Esophagus squamous epithelium (tissue), 5 donors: ENCODE measurements at places on chromosomes 1 and 21.

DNA sequence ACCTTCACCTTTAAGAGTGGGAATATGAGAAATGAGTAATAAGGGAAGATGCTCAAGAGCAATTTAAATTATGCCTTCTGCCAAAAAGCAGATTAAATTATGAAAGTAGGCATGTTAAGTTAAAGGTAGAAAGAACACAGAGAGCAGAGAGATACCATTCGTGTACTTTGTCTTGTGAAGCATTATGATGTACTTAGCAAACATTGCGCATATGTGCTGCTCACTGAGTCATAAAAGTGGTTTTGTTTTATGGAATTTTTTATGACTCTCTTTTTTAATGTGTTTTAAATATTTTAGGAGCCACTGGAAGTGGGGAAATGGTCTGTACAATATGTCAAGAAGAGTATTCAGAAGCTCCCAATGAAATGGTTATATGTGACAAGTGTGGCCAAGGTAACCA is 35.3 kb downstream of the MTF2 start:
- no peak for DNase-seq

DNA sequence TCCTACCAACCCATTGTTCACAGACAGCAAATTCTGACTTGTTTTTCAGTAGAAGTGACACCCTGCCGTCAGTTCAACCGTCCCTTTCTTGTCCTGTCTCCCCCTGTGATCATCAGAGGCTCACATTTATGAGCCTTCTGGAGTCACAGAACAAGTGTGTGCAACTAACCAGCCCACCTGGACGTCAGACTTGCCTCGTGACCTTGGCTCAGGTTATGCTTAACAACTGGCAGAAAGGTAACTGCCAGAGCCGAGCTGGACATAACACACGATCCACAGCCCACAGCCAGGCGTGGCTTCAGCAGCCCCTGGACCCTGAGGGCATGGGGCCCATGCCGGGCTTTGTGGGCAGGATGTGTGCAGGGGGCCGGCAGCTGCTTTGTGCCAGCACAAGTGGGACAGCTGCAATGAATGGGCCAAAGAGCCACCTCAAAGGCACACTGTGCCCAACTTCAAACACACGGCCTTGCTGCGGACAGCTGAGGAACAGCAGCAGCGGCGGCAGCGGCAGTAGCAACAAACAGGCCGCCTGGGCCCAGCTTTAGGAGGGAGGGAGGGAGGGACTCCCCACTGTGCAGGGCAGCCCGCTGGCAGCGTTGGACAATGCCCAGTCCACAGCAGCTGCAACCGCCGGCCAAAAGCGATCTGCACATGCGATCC is 103.9 kb downstream of the ZBTB18 start:
- DNase-seq, result no peak

DNA sequence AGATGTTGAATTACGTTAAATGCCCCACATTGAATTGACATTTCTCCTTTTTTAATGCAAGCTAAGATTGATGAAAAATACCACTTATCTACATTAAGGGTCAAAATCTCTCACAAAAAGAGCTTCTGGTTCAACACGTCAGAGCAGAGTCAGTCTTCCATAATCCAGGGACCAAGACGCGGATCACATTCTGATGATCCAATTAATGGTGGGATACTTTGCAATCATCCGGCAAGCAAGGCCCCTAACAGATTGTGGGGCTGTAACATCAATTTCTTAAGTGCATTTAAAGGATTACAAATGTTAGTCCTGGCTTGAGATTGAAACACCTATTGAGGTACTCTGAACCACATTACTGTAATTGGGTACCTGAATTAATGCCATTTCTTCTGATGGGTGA is 120.2 kb upstream of the ESRRG start:
- no peak for DNase-seq

- no peak for DNase-seq
Observed at GRCh38 chr1:10160907-10161490, 49.4 kb upstream of the KIF1B start.

- DNase-seq, result no peak
Observed at GRCh38 chr1:7383671-7384520, 387.2 kb upstream of the VAMP3 start.

DNA sequence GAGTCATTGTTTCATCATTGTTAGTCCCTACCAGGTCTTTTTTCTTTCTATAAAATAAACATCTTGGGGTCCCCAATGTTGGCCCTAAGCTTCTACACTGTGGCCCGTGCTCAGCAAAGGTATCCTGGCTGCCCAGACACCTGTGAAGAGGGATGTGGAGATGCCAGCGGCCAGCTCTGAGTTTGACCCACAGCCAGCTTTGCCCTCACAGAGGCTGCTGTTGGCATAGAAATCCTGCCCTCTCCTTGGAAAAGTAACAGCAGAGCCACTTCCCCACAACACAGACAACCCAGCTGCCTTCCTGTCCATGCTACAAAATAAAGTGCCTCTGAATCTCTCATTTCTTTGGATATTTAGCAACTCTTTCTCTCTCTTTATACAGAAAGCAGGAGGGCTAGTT is 6.0 kb downstream of the TRIM62 start:
- DNase-seq, result no peak

DNA sequence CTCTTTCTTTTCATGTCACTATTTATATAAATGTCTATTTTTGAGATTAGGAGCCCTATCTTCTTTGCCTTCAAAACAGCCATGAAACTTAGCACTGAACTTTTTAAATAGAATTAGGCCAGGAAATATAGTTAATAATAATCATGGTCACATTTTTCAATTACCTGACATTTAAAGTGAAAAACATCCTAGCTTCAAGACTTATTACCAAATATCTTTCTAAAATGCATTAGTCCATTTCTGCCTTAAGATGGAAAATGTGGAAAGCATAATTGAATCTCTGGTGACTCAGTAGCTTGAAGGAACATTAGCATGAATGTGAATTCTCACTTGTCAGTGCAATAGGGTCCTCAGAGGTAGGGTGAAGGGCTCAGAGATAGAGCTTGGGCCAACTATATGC is 18.7 kb upstream of the RGS4 start:
- no peak for DNase-seq

GRCh38 chr21:27975514-27975913 is 1008.6 kb upstream of the ADAMTS5 start:
- no peak for DNase-seq

- no peak for DNase-seq
Observed at GRCh38 chr21:35491920-35492678, 443.0 kb upstream of the RUNX1 start.

DNA sequence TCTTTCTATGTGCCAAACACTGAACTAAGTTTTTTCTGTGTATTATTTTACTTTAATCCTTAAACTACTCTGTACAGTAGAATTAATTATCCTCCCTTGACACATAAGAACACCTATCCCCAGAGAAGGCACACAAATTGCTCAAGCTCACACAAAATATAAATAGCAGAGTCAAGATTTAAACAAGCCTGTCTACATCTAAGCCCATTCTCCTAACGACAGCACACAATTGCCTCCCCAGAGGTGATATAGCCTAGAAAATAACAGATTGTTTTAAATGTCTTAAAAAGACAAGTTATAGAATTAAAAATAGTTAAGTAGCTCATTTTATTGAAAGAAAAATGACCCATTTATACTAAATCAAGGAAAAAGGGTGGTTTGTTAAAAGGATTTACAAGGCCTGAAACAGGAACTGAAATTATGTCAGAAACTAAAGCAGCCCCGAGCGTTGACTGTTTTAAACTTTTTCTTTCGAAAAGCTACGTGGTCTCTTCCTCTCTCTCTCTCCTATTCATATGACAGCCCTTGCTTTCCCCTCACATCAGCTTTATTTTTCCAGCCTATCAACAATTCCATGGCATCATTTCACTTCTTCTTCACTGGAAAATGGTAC is 30.5 kb downstream of the TNFSF18 start:
- no peak for DNase-seq

DNA sequence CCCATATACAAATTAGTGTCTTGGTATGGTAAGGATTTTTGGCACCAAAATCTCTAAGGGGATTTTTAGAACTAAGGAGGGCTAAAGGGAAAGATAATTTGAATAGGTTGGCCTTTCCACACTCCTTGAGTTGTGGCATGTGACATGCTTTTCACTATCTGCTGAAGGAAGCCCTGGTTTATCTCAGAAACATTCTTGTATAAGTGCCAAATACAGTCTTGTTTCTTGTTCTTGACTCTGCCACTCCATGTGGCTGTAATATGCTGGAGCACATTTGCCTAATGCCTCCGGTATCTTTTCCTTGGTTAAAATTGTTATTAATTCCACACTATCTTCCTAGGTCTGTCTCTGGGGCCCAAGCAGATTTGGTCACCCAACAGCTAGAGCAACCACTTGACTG is 457.0 kb downstream of the USP25 start:
- DNase-seq, result no peak

- DNase-seq, result no peak
Observed at GRCh38 chr1:152884966-152885624, 7.0 kb downstream of the SMCP start.

DNA sequence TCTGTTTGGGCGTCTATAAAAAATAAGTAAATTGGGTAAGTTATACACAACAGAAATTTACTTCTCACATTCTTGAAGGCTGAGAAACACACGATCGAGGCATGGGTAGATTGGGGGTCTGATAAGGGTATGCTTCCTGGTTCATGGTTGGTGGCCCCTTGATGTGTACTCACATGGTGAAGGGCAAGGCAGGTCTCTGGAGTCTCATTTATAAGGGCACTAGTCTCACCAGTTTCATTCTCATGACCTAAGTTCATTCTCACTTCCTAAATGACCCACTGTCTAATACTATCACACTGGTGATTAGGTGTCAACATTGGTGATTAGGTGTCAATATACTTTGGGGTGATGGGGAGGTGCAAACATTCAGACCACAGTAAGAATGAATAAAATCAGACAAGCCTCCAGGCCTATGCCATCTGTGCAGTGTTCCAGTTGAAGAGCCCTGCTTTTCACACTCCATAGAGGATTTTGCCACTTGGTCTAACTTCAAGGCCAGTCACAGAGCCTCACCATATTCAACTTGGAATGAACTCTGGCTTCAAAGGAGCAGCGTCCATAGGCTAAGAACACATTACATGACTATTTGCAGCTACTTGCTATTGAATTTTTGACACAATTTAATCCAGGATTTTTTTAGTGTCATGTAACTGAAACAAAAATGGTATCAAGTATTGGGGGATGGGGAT is 2.5 kb upstream of the GBP4 start:
- DNase-seq, result no peak

DNA sequence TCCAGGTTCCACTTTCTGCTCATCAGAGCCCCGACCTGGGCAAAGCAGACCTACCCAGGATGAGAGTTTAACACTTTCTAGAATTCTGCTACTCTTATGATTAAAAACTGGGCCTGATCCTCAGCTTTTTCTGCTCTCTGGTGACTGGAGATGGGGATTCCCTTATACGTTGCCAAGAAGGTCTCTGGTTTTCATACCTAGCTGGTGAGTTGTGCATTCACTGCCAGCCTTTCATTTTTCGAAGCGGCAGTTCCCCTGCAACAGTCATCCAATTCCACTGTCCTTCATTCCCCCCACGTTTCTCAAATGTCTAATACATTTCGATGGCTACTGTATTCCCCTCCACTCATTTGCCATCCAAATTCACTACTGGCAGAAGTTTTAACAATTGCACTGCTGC is 135.3 kb downstream of the ADSS2 start:
- no peak for DNase-seq

DNA sequence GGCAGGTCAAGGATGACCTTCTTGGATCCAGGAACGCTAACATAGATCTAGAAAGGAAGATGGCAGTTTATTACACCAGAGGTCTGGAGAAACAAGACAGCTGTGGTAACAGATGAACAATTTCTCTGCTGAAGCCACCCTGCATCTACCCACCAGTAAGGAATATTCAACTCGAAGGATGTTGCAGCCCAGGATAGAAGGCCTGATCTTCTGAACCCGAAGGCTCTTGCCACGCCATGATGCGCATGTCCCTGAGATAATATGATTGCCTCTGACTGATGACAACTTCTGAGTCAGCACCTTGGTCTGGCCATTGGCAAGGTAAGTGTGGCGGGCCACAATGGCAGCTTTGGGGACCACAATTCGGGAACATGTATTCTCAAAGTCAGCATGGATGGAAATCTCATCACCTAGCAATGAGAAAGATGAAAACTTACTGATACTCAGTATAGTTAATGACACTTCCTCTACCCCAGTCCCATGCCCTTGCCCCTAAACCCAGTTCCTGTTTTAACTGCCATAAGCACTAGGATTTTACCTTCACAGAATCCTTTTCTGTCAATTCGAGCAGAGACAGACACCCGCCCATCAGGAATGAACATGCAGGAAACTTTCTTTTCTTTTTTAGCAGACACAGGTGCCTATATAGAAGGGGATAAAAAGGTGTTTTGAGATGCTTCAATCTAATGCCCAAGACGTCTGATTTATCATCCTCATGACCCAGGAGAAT is 1.8 kb downstream of the TXNIP start:
- no peak for DNase-seq

DNA sequence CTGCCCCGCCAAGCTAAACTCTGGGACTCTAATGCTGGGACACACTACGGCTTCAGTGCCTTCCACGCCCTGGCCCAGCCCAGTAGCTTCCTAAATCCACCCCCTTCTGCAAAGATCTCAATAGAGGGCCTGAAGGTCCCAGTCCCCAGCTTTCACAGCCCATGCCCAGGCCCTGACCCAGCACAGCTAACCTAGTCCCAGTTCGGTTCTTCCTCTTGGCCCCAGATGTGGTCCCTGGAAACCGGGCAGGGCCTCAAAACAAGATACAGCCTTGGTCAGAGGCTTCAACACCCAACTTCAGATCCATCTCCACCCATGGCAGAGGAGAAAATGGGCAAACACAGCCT is 646 bp upstream of the PDZK1IP1 start:
- DNase-seq, result no peak

DNA sequence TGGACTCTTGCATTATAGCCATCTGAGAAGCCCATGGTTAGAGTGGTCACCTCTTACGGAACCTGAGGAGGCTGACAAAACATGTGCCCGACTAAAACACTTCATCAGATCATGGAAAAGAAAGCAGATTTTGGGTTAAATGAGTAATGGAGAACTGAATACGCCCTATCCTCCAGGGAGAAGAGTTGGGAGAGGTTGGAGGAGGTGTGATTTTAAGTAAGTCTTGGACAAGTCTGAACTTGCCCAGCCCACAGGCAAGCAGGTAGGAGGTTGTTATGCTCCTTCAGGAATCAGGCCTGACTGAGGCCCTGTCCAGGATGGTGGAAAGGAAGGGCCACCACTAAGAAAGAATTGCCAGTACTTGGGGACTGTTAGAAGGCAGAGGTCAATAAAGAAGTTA is 255.8 kb downstream of the TGFB2 start:
- DNase-seq, result no peak

DNA sequence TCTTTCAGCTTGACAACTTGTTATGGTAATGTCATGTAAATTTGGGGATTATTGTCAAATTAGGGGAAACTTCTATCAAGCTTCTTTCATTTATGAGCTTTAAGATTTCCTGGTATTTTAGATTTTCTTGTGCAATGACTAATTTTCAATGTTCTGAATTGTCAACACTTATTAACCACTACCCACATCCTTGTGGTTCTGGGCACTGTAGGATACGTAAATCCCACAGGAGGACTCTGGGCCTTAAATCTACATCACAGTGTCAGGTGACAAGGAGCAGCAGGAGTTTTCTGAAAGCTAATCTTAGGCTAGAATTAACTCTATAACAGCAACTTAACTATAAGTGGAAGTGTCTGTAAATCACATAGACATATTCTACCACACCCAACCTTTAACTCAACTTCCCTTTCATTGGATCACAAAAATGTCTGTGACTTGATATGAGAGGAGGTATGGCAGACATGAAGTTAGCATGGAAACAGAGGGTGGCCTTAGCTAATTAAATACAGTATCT is 397.7 kb downstream of the HLX start:
- DNase-seq, result no peak
